Activated T-cell treated with anti-CD3 and anti-CD28 coated beads, Interleukin-2, amount 50 U/mL, for 24 hours (primary cell): ENCODE measurements at places on chromosomes 1 and 21.
A peak's percentile ranks its signal among the peaks of the same experiment; 100 is the strongest.

GRCh38 chr1:223621312-223621734 lies 44.2 kb downstream of the CAPN8 start:
- DNase-seq: no peak

DNA sequence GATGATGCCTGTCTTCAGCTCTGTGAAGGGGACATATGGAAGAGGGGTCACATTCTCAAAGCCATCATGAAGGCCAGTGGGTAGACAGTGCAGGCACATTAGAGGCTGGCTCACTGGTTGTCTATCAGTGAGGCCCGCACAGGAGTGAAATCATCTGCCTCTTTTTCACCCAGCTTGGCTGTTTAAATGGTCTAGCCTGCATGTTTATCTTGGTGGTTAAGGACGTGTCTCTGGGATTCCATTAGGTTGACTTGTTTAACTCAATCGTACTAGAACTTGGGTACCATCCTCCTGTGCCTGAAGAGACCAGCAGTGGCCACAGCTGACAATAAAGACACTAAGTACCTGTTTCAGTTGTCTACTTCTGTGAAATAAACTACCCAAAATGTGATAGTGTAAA lies 219.3 kb downstream of the PLPP3 start:
- no peak for DNase-seq

- no peak for DNase-seq
Observed at GRCh38 chr1:100053119-100053518, 79.6 kb downstream of the SASS6 start.

DNA sequence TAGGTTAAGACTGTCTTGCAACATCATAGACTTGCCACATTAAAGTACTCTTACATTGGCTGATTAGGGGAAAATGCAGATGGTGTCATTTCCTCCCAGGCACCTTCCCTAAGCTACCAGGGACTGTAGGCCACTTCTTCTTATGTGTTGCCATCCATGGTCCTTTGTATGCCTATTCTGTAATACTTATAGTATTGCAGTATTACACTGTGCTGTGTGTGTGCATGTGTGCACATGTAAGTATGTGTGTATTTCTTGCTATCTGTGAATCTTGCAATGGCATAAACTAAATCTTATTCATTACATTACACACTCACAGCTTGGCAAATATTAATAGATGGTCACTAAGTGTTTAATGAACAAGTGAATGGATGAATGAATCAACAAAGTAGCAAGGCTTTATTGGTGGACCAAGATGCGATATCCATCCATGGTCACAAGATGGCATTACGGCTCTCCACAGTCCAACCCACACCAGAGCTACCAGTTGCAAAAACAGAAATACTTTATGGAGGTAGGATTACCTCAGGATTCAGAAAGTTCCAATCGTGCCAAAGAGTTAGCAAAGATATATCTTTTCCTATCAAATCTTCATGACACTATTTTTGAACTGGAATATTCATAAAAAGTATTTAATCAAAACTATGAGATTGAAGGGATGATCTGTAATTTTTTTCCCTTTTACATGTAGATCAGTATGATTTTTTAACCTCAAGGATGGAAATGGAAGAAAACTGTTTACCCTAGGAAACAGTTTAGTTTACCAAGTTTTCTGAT lies 160.2 kb downstream of the DENND1B start:
- DNase-seq: peak; percentile 29

DNA sequence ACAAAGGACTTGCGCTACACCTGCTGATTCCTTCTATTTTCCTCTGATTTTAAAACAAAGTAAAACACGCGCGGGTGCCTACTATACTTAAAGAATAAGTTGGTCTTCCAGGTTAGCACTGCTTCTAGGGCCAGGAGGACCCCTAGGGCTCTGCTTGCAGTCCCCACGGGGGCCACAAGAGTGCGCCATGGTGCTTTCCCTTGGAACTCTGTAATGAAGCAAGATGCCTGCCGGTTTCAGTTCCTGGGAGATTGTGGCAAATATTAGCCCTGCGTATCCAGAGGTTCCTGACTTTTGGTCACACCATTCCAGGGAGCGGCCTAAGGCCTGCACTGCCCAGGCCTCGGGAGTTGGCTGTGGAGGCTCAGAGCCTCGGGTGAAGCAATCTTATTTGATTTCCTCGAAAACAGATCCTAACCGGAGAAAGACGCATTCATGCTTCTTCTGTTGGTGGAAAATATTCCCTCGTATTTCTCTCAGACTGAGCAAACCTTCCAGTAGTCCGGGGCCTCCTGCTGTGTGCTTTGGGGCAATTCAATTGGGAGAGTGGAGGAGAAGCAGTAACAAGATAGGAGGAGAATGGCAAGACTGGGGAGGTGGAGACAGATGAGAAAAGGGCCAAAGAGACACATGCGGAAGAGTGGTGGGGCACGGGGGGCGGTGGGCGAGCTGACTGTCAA lies 25.3 kb downstream of the ADAM30 start:
- DNase-seq: peak; percentile 78

DNA sequence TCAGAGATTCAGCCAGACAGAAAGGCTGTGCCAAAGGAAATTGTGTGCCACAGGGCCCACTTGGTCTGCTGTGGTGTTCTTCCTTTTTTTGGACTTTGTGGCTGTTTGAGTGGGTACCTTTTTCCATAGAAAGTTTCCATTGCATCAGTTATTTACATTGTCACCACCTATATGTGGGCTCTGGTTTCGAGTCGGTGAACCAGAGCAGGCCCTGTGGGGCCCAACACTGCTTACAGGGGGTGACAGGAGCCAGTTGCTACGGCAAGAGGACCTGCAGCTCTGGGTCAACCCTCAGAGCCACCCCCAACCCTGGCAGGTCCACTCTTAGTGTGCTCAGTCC lies 157.0 kb upstream of the EDN2 start:
- DNase-seq: peak; percentile 57

- peak; percentile 82 for DNase-seq
Observed at GRCh38 chr1:209805875-209806760, at the start of gene IRF6. TSS of gene IRF6 (minus strand) at chr1:209806142. CDS start at chr1:209801413, 4,729 bp downstream.

- no peak for DNase-seq
Observed at GRCh38 chr1:193514397-193514796, 328.0 kb upstream of the B3GALT2 start.

DNA sequence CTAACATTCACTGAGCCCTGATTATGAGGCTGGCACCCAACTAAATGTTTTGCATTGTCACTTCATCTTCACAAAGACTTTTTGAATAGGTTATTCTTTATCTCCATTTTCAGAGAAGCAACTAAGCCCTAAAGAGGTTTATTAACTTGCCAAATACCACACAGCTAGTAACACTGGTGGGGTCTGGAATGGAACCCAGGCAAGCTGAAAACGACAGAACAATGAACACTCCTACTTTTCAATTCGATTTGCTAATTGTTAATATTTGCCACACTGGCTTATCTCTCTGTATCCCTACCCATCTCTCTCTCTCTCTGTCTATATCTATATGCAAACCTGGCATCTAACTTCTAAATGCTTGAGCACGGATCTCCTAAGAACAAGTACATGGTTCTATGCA lies 40.6 kb downstream of the MRPL39 start:
- DNase-seq: no peak

DNA sequence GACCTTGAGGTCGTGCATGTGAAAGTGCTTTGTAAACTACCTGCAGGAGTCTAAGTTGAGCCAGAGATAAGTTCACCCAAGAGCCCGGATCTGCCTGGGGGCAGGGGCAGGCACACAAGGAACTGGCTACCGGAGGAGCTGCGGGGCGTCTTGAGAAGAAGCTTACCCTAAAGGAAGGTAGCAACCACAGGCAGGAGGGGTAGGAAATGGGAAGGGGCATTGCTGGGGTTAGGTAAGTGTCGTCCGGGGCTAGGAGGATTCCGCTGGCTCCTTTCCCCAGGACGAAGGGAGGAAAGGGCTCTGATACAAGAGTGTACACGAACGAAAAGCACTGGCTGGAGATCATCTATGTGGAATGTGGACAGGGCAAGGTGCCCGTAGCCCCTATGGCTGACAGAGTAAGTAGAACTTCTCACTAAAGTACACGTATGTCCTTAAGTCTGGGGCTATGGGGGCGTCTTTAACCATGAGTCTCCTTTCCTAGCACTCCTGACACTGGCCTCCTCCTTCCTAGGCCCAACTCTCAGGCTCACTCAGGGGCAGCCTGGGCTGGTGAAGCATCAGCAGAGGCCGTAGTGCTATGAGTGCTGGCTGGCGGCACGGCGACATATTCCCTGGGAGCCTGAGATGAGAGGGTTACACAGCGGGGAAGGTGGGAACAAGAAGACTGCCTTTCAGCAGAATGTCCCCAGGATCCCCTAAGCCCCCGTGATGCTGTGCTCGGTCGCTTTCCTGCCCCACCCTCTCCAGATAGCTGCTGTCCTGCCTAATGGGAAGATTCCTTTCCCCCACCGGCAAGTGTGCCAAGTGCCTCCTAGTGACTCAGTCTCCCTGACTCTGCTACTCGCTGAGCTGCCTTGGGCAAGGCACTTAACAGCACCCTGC lies 9.1 kb upstream of the GALNT2 start:
- no peak for DNase-seq

DNA sequence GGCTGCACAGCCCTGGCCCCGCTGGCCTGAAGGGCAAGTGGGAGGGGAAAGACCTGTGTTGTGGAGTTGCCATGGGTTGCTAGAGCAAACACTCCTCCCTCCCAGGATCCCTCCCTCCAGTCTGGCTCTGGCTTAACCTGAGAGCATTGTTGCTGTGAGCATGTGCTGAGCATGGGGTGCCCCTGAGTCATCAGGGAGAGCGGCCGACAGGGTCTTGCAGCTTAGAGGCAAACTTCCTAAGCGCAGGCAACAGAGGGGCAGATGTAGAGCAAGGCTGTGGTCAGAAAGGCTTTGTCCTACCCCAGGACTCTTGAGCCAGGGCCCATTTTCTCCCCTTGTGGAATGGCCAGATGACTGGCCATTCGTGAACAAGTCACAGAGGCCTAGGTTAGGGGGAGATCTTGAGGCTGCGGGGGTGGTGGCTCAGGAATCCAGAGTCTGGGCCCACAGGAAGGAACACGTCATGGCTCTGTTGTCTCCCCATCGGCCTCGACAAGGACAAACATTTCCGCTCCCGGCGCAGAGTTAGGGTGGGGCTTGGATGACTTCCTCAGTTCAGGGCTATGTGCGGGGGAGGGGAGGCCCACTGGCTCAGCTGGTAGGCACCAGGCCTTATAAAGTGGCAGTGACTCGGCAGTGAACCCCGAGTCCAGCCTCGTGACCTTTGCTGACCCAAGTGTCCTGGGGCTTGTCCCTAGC lies 362 bp upstream of the DYNLT4 start:
- DNase-seq: peak; percentile 91

GRCh38 chr1:2526824-2527555 lies 594 bp upstream of the PANK4 start:
- DNase-seq: peak; percentile 77

DNA sequence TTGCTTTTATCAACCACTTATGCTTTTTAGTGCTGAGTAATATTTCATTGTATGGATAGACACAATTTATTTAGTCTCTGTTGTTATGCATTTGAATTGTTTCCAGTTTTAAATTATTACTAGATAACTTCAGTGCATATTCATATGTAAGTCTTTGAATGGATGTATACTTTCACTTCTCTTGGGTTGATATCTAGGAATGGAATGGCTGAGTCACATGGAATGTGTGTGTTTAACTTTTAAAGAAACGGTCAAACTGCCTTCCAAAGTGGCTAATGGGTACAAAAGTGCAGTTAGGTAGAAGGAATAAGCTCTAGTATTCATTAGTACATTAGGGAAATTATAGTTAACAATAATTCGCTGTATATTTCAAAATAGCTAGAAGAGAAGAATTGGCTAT lies 82.4 kb downstream of the NPHS2 start:
- DNase-seq: no peak

GRCh38 chr1:151009206-151009587 lies 948 bp downstream of the PRUNE1 start:
- no peak for DNase-seq

- DNase-seq: no peak
Observed at GRCh38 chr1:36533897-36534296, 51.2 kb upstream of the CSF3R start.

- DNase-seq: no peak
Observed at GRCh38 chr1:10834770-10835412, 38.4 kb upstream of the CASZ1 start.

DNA sequence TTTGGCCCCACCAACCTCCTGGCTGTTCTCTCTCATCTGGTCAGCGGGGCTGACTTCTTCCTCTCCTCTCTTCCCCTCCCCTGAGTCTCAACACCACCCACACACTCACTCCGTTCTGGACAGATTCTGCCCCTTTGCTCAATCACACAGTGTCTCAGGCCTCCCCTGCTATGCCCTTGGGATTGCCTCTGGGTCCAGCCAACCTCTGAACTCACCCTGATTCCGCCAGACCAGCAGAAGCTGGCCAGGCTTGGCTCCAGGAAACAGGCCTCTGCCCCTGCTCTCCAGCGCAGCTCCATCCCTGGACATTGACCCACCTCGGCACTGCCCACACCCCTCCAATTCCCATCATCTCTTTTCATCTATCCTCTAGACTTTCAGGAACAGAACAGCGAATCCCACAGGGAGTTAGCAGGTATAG lies 22.1 kb downstream of the AHDC1 start:
- no peak for DNase-seq

DNA sequence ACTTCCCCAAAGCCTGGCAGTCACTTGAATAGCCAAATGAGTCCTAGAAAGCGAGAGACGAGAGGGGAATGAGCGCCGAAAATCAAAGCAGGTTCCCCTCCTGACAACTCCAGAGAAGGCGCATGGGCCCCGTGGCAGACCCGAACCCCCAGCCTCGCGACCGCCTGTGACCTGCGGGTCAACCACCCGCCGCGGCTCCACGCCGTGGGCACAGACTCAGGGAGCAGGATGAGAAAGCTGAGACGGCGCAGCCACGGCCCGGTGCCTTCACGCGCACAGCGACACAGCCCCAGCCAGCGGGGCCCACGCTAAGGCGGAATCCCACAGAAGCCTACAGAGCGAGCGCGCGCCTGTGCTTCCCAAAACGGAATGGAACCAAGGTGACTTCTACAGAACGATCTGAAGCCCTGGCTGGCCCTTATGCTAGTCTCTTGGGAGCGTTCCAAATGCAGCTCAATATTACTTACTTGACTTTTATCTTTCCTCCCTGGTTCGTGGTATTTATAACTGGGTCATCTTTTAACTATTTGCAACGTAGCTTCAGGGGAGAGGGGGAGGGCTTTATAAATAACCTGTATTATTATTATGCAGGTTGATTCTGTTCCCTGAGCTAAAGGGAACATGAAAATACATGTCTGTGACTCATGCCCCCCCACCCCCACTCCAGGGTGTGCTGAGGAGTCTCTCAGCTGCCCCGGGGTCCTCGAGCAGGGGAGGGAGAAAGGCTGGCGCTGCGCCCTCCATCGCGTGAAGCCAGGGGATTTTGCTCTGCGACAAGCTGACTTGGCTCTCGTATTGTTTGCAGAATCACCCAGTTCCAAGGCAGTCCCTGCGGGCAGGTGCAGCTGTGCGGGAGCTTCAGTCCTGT lies 1.7 kb downstream of the TSPEAR start:
- DNase-seq: peak; percentile 50

DNA sequence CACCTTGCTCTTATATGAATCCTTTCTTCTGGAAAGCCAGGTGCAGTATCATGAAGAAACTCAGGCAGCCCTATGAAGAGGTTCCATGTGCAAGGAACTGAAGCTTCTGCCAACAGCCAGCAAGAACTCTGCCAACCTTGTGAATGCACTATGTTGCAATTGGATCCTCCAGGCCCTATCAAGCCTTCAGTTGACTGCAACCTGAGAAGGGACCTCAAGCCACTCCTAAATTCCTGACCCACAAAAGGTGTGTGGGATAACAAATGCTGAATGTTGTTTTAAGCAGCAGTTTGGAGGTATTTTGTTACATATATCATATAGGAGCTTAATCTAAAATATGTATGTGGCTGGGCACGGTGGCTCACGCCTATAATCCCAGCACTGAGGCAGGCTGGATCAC lies 84.0 kb downstream of the RERE start:
- no peak for DNase-seq
